ENCODE measurements at places on chromosomes 1 and 21.

GRCh38 chr21:35510957-35511695 lies 462.0 kb upstream of the RUNX1 start:
- no peak for DNase-seq

GRCh38 chr1:198276241-198276640 lies 119.4 kb downstream of the NEK7 start:
- DNase-seq, result no peak

- no peak for DNase-seq
These were observed 38.9 kb upstream of the HMGB4 start for GRCh38 chr1:33824971-33825370.

DNA sequence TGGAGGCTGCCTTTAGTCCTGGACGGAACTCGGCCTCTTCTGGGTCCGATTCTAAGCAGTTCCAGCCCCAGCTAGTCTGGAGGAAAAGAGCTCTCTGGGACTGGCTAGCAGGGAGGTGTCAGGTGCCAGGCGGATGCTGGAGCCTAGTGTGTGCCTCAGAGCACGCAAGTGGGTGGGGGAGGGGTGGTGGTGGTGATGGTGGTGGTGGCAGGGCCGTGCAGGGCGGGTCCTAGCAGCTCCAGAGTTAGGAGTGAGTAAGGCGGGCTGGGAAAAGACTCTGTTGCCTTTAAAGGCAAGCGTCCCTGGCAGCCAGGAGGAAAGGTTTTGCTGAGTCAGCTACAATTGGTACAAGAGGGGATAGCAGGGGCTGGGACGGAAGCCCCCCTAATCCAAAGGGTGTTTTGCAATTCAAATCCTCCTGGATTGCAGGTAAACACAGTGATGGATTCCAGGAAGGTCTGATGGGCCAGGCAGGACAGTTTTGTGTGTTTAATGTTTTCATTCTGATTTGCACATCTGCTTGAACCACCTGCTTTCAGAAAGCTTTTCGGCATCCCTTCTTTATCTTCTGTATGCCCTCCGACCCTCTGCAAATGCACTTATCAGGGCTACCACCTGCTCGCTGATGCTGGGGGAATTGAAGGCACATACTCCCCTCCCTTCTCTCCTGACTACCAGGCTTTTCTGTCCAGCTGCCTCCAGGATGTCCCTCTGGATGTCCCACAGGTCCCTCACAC lies 4.1 kb upstream of the SLC2A1 start:
- no peak for DNase-seq

DNA sequence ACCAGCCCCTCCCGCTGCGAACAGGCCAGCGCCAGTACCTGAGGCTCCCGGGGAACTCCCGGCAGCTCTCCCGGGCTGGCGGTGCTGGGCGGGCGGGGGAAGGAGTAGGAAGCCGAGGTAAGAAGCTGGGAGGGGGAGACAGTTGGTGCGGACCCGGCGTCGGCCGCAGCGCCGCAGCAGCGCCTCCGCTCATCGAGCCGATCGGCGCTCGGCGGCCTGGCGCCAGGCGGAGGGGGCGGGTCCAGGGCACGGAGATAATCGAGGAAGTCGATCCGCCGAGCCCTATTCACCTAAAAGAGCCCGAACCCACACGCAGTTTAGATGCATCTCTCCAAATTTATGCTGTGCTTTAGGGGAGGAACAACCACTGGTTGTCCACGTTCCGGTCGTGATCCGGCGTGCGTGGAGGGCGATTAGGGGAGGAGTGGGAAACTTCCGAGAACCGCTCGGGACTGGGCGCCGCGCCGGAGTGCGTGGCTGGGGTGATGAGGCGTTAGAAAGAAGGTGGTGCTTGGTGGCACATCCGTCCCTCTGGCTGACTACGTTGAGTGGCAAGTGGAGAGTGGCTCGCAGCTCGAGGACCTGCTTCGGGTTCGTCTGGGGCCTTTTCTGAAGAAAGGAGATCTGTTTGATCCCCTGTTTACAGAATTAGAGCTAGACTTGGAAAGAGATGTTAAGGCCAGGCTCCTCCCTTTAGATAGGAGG lies at the start of gene VAMP4:
VAMP4 (minus strand) TSS at position 194 of the 705 bp plus-strand sequence. CDS start 3,651 bp downstream, outside the sequence.
- peak; percentile 78 for DNase-seq

- DNase-seq, result no peak
These were observed 287.3 kb upstream of the SGIP1 start for GRCh38 chr1:66246351-66247269.

- DNase-seq, result no peak
These were observed 90.5 kb downstream of the ACTL8 start for GRCh38 chr1:17845583-17845982.

DNA sequence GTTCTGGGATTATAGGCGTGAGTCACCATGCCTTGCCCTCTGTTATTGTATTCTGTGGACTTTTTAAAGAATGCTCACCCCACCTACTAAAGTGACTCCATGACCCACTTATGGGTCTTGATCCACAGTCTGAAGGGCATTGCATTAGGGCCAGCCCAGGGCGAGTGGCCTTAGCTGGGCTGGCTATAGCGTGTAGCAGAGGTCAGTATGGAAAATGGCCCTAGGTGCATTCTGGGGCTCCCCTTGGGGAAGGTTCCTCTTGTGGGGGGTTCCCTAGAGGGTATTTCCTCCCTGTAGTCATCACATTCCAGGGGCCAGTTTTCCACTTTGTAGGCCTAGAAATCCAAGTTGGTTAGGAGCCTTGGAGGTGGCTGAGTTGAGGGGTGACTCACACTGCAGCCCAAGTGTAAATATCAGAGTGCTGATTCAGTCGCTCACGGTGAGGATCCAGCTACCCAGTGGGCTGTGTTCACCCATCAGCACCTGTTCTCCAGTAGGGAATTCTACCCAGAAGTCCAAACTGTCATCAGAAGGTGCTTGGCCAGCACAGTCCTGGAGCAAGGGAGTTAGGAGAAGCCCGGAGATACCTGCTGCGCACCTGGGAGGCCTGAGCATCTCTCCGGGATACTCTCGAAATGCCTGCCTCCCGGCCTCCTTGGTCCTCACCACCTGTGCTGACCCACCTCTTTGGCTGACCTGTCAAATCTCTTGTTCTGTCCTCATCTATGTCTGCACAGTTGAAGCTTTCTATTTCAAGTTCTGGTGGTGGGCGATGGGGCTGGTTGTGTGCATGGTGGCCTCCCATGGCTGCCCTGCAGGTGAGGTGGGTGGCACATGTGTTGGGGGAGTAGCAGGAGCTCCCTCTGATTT lies 52.2 kb downstream of the NENF start:
- DNase-seq, result no peak

DNA sequence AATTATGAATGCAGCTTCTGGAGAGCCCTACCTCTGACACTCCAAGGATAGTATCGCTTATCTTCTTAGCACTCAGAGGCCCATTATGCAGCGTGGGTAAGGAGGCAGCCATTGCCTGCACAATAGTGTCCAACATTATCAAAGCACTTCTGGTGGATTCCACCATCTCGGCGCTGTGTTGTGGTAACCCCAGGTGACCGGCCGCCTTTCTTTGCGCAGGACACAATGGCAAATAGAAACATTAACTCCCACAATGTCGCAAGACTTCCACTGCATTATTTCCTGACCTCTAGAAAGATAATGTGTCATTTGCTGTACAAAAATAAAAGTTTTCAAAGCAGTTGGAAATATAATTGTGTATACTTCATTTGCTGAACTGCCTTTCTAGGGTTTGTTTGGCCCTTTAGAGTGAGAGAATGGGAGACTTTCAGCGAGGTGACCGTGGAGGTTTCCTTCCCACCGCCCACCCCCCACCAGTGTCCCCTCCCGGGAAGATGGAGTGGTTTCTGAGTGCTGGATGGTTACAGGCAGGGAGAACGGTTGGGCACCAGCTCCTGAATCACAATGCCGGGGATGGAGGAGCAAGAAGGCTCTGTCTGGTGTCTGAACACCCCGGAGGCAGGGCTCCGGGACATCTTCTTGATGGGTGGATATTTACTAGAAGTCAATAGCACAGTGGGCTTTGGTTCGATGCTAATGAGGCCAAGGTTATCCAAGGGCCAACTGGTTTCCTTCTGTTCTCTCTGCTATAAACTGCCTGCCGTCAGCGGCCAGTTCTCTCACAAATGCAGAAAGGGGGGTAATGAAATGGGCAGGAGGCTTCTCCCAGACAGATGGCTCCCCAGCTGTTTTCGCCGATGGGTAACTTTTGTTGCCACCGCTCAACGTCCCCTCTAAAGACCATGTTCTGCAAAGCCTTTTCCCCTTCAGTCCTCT lies 215.4 kb upstream of the PROX1 start:
- DNase-seq, result no peak

DNA sequence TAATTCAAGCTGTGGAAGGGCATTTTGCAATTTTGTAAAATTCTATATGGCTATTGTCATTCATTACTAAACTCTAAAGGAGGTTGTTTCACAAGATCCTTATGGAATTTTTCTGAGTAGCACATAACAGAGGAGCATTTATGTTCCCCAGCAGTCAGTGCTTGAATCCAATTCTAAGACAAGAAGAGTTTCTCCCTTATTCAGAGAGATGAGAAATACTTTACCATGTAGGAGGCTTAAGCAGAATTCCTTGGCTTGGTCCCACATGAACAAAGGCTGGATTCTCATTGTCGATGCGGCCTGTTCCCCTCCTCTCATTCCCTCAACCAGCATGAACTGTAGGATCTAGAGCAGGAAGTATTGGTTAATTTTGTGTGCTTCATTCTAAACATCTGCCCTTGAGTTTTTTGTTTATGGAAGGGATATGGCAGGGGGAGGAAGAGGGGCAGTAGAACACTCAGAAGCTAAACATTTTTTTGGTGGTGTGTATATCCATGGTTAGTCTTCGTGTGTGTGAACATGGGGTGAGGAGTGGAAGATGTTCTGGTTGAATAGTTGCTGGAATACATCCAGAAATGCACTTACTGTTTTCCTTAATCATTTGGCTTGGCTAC lies 74.3 kb downstream of the LAMC1 start:
- peak; percentile 95 for DNase-seq

DNA sequence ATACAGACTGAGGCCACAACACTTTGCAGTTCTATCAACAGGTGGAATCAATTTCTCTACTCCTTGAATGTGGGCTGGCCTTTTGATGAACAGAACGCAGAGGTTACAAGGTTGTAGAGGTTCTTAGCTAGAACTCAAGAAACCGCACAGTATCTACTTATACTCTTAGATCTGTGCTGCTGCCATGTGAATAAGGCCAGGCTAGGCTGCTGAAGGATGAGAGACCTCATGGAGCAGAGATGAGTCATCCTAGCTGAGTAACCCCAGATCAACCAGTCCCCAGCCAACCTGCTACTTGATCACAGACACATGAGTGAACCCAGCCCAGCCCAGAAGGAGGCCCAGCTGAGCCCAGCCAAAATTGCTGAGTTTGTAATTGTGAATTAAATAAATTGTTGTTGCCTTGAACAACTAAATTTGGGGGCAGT lies 35.3 kb upstream of the BCAR3 start:
- DNase-seq, result no peak

- DNase-seq, result peak; percentile 81
These were observed at the start of gene SAMD13 for GRCh38 chr1:84301004-84301784. Gene SAMD13 (plus strand): TSS chr1:84301708. CDS start chr1:84303235, 1,527 bp downstream.

- DNase-seq, result no peak
These were observed 45.9 kb downstream of the GPR88 start for GRCh38 chr1:100583827-100584226.

DNA sequence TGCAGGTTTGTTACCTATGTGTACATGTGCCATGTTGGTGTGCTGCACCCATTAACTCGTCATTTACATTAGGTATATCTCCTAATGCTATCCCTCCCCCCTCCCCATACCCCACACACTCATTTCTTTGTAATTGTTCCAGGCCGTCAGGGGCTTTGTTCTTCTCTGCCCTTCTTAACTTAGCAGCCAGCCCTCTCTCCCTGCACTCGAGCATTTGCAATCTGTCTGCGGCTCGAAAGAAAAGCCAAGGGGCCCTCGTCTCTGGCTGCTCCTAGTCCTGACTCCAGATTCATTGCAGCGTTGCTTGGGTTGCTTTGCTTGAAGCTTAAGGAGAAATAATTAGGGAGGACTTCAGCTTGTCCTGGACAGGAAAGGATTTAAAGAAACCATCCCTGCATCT lies 85.7 kb downstream of the ATP1A1 start:
- DNase-seq, result no peak

DNA sequence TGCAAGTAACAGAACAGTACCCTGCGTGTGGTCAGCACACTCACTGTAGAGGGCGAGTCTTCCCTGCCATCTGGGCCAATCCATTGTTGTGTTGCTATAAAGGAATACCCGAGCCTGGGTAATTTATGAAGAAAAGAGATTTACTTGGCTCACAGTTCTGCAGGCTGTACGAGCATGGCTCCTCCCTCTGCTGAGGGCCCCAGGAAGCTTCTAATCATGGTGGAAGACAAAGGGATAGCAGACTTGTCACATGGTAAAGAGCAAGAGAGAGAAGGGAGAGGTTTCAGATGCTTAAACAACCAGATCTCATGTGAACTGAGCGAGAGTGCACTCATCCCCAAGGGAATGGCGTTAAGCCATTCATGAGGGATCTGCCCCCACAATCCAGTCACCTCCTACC lies 126.2 kb downstream of the CNIH3 start:
- DNase-seq, result no peak

GRCh38 chr1:192224846-192225245 lies 66.6 kb downstream of the RGS18 start:
- no peak for DNase-seq

GRCh38 chr1:156539818-156540355 lies 32.5 kb downstream of the IQGAP3 start:
- DNase-seq, result no peak

- no peak for DNase-seq
These were observed 104.0 kb upstream of the HP1BP3 start for GRCh38 chr1:20891091-20891490.

GRCh38 chr21:15722591-15723324 lies 7.0 kb upstream of the USP25 start:
- DNase-seq, result no peak

DNA sequence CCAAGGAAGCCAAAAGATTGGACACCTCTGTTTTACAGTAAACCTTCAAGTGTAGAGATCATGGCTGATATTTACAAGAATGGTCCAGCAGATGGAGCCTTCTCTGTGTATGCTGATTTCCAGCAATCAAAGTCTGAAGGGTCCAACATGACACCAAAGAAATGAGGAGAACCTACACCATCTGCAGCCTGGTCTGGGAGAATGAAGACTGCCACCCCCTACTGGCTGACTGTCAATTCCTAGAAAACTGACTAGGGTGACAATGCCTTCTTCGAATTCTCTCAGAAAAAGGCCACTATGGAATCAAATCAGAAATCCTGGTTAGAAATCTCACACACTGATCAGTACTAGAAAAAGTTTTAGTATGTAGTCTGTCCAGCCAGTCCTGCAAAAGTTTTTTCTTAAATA lies 83.3 kb downstream of the CDC42BPA start:
- DNase-seq, result peak; percentile 93

- DNase-seq, result no peak
These were observed 584.0 kb upstream of the TMPRSS15 start for GRCh38 chr21:18987520-18988026.

DNA sequence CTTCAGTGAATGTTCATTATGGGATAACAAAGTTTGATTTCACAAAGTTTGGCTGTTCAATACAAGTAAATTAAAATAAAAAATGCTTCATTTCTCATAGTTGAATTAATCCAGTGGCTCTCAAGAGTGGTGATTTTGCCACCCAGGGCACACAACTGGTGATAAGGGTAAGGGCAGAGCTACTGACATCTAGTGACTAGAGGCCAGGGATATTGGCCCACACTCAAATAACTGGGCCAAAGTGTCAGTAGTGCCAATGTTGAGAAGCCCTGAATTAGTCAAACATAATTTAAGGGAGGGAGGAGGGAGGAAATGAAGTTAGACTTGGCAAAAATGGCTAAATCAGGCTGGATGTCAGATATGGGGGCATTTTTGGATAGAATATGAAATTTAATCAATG lies 880.5 kb upstream of the ADGRL4 start:
- no peak for DNase-seq

- no peak for DNase-seq
These were observed 86.3 kb downstream of the CAMK2N1 start for GRCh38 chr1:20399606-20400180.

GRCh38 chr1:44740179-44740617 lies 561 bp downstream of the KIF2C start:
- DNase-seq, result no peak

GRCh38 chr1:111699268-111699667 lies 39.9 kb downstream of the INKA2 start:
- no peak for DNase-seq

Measured in SK-MEL-5 (cell line).